Keratinocyte (primary cell): ENCODE measurements at places on chromosomes 4 and X. TPM values are rescaled to one million over a fixed set of nuclear protein-coding genes. Genes with fewer than 3 reads are reported as not detected.

DNA sequence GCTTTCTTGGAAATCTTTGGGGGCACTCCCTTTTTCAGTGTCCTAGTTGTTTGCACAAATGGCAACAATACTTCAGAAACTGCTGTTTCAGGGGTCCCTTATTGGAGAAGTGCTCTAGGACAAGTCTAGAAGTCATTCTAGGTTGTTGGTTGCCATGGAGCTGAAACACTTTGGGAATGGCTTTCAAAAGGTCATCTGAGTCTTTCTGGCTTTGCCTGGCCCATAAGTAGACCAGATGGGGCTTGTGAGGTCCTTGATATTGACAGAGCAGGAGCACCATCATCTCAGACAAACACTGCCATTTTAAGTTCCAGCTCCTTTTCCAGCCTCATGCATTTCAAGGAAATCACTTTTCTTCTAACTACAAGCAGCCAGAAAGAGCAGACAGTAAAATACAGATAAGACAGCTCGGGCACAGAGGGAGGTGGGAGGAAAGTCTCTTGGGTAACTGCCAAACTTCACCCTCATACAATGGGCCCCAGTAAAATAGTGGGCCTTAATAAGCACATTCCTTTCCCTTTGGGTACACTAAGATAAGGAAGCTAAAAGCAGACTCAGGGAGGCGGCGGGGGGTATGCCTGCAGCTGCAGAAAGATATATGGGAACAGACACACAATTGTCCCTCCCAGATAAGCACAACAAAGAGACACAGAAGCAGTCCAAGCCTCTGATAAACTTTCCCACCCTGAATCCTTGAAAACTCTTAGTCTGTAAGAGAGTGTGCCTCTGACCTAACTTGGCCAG, 8.5 kb upstream of the NXF3 start:
- H3K4me3 ChIP-seq = no peak overlapping the region
- no peaks in the 10 kb centered on the region for H3K36me3 ChIP-seq
- H3K4me1 ChIP-seq = no peaks in the 10 kb centered on the region

GRCh38 chr4:176443117-176443516, 123.4 kb downstream of the SPCS3 start:
- H3K4me3 ChIP-seq = no peak overlapping the region
- peak overlapping the region; percentile 67 for H3K27ac ChIP-seq
- H3K4me1 ChIP-seq = peaks cover 33% of the 10 kb centered on the region
- DNase-seq = no peak
- no peaks in the 10 kb centered on the region for H3K36me3 ChIP-seq
- H3K27me3 ChIP-seq = no peaks in the 10 kb centered on the region

GRCh38 chr4:37758226-37758625, 68.3 kb upstream of the PGM2 start:
- peak overlapping the region; percentile 26 for H3K27ac ChIP-seq
- no peak for DNase-seq
- H3K27me3 ChIP-seq = no peaks in the 10 kb centered on the region

GRCh38 chr4:635851-636627, 10.7 kb downstream of the PDE6B start:
- no peak for DNase-seq
- peaks cover 15% of the 10 kb centered on the region for H3K27me3 ChIP-seq
- no peaks in the 10 kb centered on the region for H3K4me1 ChIP-seq
- H3K4me3 ChIP-seq = no peak overlapping the region

DNA sequence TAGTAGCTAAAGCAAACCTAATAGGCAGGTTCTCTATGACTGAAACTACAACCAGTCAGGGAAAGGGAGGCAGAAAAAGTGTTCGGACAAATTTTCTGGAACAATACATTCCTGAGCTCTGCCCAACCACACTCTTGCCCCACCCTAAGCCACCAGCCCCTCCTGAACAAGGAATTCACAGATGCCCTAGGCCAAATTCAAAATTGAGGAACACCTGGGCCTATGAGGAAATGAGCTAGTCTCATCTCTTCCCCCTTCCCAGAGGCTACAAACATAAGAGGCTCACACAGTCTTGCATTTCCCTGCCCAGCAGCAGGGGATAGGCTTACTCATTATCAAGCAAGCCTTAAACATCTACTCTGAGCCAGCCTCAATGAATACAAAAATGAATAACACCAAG, 284.7 kb downstream of the ZNF674 start:
- peak; percentile 96 for DNase-seq
- no peaks in the 10 kb centered on the region for H3K36me3 ChIP-seq
- peak overlapping the region; percentile 82 for H3K27ac ChIP-seq
- H3K4me1 ChIP-seq = peaks cover 62% of the 10 kb centered on the region

Gene ALB
- polyA plus RNA-seq = not detected in 3 replicates

DNA sequence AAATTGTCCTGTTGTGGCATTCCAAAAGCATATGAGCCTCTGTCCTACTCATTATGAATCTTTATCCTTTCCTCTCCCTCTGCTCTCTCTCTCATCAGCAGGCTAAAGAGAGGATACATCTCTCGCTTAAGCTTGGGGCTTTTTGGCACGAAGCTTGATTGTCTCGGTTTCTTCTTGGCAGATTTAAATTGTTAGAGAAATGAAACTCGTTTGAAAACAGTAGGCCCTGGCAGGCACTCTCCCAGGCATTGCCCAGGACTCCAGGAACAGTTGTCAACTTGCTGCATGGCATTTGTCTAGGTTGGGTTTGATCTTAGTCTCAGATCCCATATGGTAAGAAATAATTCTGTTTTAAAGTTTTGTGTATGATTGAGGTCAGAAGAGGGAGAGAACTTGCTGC, 35.5 kb downstream of the NAA11 start:
- no peaks in the 10 kb centered on the region for H3K27me3 ChIP-seq
- no peak overlapping the region for H3K27ac ChIP-seq
- DNase-seq = no peak
- H3K36me3 ChIP-seq = no peaks in the 10 kb centered on the region
- H3K4me3 ChIP-seq = no peak overlapping the region

Gene PF4V1
- polyA plus RNA-seq = not detected in 3 replicates

Gene CXCR3
- not detected in 3 replicates for polyA plus RNA-seq

- H3K27me3 ChIP-seq = no peaks in the 10 kb centered on the region
- H3K27ac ChIP-seq = no peak overlapping the region
- H3K4me1 ChIP-seq = no peaks in the 10 kb centered on the region
- DNase-seq = no peak
- H3K36me3 ChIP-seq = no peaks in the 10 kb centered on the region
These were observed 9.5 kb downstream of the CLCN4 start for GRCh38 chrX:10166248-10166716.

- no peak overlapping the region for H3K4me3 ChIP-seq
- peaks cover 16% of the 10 kb centered on the region for H3K4me1 ChIP-seq
- DNase-seq = peak; percentile 89
- no peaks in the 10 kb centered on the region for H3K27me3 ChIP-seq
- no peaks in the 10 kb centered on the region for H3K36me3 ChIP-seq
- H3K27ac ChIP-seq = peak overlapping the region; percentile 76
These were observed 82.7 kb upstream of the GPM6B start for GRCh38 chrX:13899607-13900006.

DNA sequence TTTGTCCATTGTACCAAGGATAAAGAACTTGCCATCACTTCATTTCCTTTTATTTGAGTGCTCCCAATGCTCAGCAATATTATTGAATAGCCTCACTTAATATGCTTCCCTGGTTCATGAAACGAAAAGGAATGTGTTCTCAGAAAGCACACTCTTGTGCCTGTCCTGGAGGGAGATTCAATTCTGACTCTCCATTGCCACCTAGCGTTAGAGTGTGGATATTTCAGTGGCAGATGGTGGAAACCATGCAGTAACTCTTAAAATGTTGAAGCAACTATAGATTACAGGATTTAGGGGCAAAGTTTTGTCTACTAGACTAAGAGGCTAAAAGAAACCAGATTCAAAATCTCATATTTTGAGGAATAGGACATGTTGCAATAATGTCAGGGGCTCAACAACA, 36.0 kb downstream of the GAB3 start:
- no peak overlapping the region for H3K27ac ChIP-seq
- DNase-seq = no peak
- H3K27me3 ChIP-seq = no peaks in the 10 kb centered on the region
- peaks cover 9% of the 10 kb centered on the region for H3K4me1 ChIP-seq
- no peaks in the 10 kb centered on the region for H3K36me3 ChIP-seq

- no peak overlapping the region for H3K27ac ChIP-seq
- H3K4me1 ChIP-seq = no peaks in the 10 kb centered on the region
- peaks cover 6% of the 10 kb centered on the region for H3K27me3 ChIP-seq
- DNase-seq = no peak
- H3K36me3 ChIP-seq = no peaks in the 10 kb centered on the region
- H3K4me3 ChIP-seq = no peak overlapping the region
These were observed 4.6 kb downstream of the SASH3 start for GRCh38 chrX:129784371-129784770.

- H3K4me1 ChIP-seq = peaks cover 15% of the 10 kb centered on the region
- H3K27me3 ChIP-seq = no peaks in the 10 kb centered on the region
- H3K36me3 ChIP-seq = no peaks in the 10 kb centered on the region
- no peak for DNase-seq
- no peak overlapping the region for H3K4me3 ChIP-seq
These were observed 75.5 kb downstream of the GALNT7 start for GRCh38 chr4:173243917-173244658.

GRCh38 chr4:154714339-154715040, 29.3 kb upstream of the LRAT start:
- peaks cover 17% of the 10 kb centered on the region for H3K4me1 ChIP-seq
- no peak overlapping the region for H3K4me3 ChIP-seq
- no peaks in the 10 kb centered on the region for H3K27me3 ChIP-seq
- no peaks in the 10 kb centered on the region for H3K36me3 ChIP-seq
- no peak overlapping the region for H3K27ac ChIP-seq
- DNase-seq = no peak

GRCh38 chrX:20441123-20441522, 174.4 kb upstream of the RPS6KA3 start:
- H3K4me3 ChIP-seq = no peak overlapping the region
- H3K27ac ChIP-seq = no peak overlapping the region
- H3K27me3 ChIP-seq = no peaks in the 10 kb centered on the region
- H3K36me3 ChIP-seq = no peaks in the 10 kb centered on the region
- no peak for DNase-seq
- no peaks in the 10 kb centered on the region for H3K4me1 ChIP-seq

DNA sequence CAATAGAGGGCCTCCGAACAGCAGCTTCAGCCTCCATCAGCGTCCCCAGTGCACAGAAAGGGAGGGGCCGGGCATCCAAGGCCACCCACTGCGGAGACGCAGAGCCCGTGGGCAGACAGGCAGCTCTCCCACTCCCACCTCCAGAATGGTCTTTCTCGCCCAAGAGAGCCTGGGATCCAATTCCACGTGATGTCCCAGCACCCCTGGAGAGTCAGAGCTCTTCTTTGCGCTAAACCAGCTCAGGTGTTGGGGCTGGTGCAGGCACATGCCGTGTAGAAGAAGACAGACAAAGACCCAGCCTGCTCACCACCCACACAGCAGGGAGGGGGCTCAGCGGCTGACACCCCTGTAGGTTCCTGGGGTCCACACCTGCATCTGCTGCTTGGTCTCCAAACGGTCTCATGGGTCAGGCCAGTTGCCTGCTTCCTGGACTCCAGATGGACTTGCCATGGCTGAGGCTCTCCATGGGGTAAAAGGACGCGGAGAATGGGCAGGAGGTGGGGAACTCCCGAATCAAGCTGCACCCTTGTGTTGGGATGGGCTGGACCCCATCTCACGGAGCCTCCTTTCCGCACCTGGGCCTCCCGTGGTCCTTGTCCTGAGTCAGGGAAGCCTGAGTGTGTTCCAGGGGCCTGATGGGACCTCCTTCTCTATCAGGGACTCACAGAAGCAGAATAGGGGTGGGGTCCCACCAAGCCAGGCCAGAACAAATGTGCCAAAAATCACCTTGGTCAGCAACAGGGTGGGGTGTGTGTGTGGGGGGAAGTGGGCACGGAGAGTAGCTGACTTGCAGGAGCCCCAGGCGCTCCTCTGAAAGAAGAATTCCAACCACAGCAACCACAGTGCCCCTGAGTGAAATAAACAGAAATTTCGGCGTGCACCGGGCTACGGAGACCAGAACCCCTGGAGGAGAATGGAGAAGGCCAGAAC, 11.6 kb upstream of the ASMTL start:
- no peak overlapping the region for H3K4me3 ChIP-seq
- no peak overlapping the region for H3K27ac ChIP-seq
- DNase-seq = no peak
- no peaks in the 10 kb centered on the region for H3K4me1 ChIP-seq

DNA sequence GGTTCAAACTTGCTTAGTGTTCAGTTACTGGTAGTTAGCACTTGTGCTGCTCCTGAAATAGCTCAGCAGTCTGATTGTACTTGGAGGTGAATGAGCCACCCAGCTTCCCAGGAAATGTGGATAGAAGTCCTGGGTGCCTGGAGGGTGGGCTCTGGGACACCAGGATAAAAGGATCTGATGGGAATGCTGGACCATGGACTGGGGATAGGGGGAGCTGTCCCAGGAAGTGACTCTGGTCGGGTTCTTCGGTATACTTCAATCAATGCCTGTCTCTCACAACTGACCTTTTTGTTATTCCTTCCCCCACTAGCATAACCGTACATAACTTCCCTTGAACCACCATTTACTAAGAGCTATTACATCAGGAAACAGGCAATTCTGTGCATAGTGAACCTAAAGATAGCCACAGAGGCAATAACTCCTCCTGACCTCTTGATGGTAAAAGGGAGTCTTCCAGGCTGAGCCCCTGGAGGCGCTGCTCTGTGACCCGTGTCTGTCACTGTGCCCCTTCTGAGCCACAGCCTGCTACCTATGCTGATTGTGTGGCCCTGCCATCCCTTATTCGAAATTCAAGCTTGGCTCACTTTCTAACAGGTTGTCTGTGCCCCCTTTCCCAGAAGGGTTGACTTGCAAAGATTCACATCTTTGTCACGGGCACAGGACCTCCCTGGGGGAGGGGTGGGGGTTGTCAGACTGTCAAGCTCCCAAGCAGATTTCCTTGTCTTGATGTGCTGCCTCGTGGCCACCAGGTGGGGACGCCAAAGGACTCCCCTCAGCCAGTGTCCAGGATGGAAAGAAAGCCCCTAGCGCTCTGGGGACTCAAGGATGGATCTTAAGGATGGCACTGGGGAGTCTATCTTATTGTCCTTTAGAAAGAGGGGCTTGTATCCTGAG, 24.5 kb upstream of the WDR1 start:
- no peak for DNase-seq
- no peak overlapping the region for H3K27ac ChIP-seq
- no peak overlapping the region for H3K4me3 ChIP-seq
- no peaks in the 10 kb centered on the region for H3K36me3 ChIP-seq
- no peaks in the 10 kb centered on the region for H3K4me1 ChIP-seq

GRCh38 chr4:141348573-141348972, 127.9 kb downstream of the ZNF330 start:
- H3K36me3 ChIP-seq = no peaks in the 10 kb centered on the region
- H3K27me3 ChIP-seq = no peaks in the 10 kb centered on the region
- no peak overlapping the region for H3K4me3 ChIP-seq
- no peak overlapping the region for H3K27ac ChIP-seq
- no peaks in the 10 kb centered on the region for H3K4me1 ChIP-seq

Gene RRH
- polyA plus RNA-seq = 0.09 to 0.20 TPM (median 0.15 TPM) in 3 replicates

GRCh38 chrX:84186603-84187532, 1.1 kb downstream of the RPS6KA6 start:
- no peaks in the 10 kb centered on the region for H3K36me3 ChIP-seq
- no peak for DNase-seq
- no peaks in the 10 kb centered on the region for H3K27me3 ChIP-seq
- no peak overlapping the region for H3K27ac ChIP-seq
- peak overlapping the region; percentile 49 for H3K4me3 ChIP-seq
- H3K4me1 ChIP-seq = no peaks in the 10 kb centered on the region
